ENCODE measurements at places on chromosomes 5 and 9.
A peak's percentile ranks its signal among the peaks of the same experiment; 100 is the strongest.

- DNase-seq, result no peak
Observed at GRCh38 chr9:21656776-21657674, 145.4 kb upstream of the MTAP start.

- no peak for DNase-seq
Observed at GRCh38 chr9:27489087-27489876, 34.8 kb upstream of the IFNK start.

GRCh38 chr5:105696440-105696839 is 1974.3 kb downstream of the EFNA5 start:
- DNase-seq, result no peak

DNA sequence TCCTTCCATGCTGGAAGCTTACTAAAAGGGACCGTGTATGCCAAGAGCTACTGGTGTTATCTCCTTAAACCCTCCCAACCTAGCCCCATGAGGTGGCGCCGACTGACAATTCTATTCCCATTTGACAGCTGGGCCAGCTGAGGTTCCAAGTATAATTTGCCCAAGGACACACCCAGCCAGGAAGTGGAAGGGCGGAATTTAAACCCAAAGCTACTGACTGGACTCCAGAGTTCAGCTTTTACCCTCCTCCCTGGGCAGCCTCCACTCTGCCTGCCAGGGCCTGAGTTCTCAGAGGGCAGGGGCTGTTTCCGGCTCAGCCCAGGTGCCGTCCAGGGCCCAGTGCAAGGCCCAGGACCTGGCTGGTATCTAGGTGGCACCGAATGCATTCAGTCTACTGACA is 71.8 kb downstream of the C9orf50 start:
- no peak for DNase-seq

GRCh38 chr9:115746496-115746895 is 407.1 kb upstream of the PAPPA start:
- no peak for DNase-seq

GRCh38 chr5:149959406-149960236 is 937 bp upstream of the SLC26A2 start:
- DNase-seq, result peak; percentile 15

GRCh38 chr5:132485641-132486317 is 4.8 kb downstream of the IRF1 start:
- DNase-seq, result no peak

- no peak for DNase-seq
Observed at GRCh38 chr9:128431207-128431606, 10.6 kb downstream of the CERCAM start.

- peak; percentile 6 for DNase-seq
Observed at GRCh38 chr9:15135164-15135792, 171.7 kb downstream of the TTC39B start.

DNA sequence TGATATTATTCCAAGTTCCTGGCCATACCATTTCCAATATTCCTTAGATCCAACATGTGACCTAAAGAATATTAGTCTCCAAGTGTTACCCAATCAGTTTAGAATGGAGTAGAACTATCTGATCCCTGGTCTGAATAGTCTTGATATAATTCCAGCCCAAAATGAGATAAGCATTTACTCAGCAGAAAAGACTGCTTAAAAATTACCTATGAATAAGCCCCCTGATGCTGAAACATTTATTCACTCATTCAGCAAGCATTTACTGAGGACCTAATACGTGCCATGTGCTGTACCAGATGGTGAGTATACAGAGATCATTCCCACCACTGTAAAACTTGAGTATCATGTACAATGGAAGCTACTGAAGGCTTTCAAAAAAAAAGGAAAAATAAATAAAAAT is 157.0 kb downstream of the FAM114A2 start:
- DNase-seq, result no peak

DNA sequence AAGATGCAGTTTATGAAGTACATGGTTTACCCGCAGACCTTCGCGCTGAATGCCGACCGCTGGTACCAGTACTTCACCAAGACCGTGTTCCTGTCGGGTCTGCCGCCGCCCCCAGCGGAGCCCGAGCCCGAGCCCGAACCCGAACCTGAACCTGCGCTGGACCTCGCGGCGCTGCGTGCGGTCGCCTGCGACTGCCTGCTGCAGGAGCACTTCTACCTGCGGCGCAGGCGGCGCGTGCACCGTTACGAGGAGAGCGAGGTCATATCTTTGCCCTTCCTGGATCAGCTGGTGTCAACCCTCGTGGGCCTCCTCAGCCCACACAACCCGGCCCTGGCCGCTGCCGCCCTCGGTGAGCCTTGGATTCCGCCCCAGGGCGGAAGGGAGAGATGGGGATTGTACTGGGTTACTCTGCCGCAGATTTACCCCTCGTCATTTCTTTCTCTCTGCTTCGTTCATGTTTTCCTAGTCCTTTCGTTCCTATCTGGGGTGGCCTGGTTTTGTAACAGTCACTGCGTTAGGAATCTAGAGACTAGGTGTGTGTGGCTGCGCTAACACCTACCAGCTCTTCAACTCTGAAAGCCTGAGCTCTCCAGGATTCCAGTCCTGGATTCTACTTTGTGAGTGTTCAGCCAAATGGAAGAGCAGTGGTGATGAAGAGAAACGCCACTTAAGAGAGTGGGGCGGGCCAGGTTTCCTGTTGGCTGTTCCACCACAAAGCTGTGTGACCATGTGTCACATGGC is 638 bp downstream of the MRPS30 start:
- peak; percentile 26 for DNase-seq

DNA sequence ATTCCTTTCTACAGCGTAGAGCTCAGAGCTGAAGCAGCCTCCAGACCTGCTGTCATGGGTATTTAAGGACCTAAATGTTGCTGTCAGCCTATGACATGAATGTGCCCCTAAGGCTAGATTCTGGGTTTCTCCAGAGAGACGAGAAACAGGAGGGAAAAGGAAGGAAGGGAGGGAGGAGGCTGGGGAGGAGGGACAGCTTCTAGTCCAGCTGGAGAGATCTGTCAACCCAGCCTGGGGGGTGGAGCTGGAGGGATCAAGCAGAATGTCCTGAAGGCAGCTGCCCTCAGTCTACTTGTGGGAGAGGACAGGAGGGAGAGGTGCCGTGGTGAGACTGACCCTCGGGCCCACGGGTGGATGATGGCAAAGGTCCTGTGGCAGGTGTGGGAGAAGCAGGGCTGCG is 1.1 kb upstream of the DBH start:
- no peak for DNase-seq

DNA sequence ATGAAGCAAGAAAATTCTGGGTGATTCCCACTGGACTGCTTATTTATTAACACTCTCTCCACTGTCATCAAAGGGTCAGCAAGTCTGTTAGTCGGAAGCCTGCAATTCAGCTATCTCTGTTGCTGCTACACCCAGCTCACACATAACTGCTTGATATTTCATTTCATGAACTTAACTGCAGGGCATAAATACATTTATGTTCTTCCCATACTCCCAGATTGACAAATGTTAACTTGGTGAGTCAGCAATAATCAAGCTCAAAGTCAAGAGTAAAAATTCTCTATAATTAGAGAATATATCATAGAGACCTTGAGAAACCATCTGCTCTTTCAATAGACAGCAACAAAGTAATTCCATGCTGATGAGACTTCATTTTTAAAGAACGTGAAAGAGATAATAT is 198.8 kb downstream of the ADAMTS12 start:
- DNase-seq, result no peak

DNA sequence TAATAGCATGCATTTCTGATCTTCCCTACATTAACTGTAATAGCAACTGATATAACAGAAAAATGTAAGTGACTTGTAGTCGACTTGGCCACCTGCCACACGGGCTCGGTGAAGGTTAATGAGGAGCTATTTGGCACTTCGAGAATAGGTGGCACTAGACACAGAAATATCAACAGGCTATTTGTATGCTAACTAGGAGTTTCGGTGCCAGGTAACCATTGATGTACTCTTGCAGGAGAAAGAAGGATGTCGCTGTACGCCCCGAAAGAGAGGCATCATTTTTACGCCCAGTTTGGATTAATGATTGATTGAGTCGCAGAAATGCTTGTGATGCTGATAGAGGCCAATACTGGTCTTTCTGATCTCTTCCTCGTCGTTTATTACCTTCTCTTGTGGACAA is 516 bp upstream of the DMRT2 start:
- no peak for DNase-seq

DNA sequence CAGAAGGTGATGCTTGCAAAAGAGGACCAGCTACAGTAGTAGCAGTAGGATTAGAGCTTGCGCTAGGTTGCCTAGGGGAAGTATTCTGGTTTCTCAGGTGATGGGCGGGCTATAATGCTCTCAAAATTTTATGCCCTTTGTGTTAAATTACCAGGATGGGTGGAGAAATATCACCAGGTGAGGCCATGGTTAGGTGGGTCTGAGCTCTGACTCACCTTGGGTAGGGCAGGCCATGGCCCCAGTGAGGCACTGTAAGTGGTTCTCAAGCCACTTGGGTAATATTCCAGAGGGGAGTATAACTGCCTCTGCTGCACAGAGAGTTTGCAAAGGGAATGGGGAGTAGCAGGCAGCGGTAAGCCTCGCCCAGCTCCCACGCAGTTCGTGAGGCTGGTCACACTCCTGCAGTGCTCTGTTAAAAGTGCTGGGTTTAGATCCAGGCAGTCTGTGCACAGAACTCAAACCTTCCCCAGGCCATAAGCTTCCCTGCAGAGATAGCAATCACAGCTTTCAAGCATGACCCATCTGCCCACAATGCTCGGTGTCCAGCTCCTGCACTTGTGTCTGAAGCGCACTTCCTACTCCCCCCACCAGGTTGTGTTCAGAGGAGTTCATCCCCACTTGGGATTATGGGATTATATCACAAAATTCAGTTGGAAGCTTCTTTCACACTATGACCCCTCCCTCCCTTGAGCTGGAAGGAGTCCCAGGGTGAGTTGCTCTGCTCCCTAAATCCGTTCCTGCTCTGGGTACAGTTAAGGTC is 575.0 kb downstream of the CHSY3 start:
- DNase-seq, result no peak

GRCh38 chr5:168608821-168609220 is 29.7 kb upstream of the PANK3 start:
- no peak for DNase-seq

GRCh38 chr5:9898319-9898718 is 268.2 kb upstream of the TAS2R1 start:
- DNase-seq, result no peak

- DNase-seq, result no peak
Observed at GRCh38 chr9:10274175-10274574, 338.6 kb downstream of the PTPRD start.

- no peak for DNase-seq
Observed at GRCh38 chr5:129459777-129460671, at the start of gene ADAMTS19. Gene ADAMTS19, plus strand, starts transcription at chr5:129460298. Its CDS starts 94 bp downstream, at chr5:129460392.

GRCh38 chr9:113879318-113879717 is 3.2 kb downstream of the ZNF618 start:
- DNase-seq, result no peak

GRCh38 chr9:72911247-72911775 is 41.5 kb downstream of the ALDH1A1 start:
- no peak for DNase-seq

DNA sequence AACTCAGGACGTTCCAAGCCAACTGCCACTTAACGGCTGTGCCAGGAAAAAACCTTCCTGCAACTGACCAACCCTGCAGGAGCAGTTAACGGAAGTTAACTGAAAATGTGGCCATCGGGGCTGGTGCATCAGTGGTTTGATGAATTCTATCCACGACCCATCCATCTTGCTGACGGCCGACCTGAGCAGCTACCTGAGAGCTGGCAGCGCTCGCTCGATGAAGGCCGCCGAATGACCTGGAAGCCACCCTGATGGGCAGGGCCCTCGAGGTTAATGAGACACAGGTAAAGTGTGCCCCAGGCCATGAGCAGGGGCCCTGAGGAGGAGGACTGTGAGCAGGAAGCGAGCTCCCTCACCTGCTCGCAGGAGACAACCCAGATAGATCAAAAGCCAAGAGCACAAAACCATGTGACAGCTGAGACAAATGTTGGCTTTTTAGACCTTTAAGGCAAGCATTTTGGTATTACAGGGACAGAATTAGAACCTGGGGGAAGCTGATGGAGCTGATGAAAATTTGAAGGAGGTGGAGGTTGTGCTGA is 35.3 kb upstream of the FLT4 start:
- no peak for DNase-seq

- no peak for DNase-seq
Observed at GRCh38 chr9:113593682-113594281, 130.3 kb downstream of the RGS3 start.
